ENCODE measurements at places on chromosomes 2 and 18.
A peak's percentile ranks its signal among the peaks of the same experiment; 100 is the strongest.

- ATAC-seq: no peak
Observed at GRCh38 chr2:10220902-10221391, 81.8 kb upstream of the HPCAL1 start.

DNA sequence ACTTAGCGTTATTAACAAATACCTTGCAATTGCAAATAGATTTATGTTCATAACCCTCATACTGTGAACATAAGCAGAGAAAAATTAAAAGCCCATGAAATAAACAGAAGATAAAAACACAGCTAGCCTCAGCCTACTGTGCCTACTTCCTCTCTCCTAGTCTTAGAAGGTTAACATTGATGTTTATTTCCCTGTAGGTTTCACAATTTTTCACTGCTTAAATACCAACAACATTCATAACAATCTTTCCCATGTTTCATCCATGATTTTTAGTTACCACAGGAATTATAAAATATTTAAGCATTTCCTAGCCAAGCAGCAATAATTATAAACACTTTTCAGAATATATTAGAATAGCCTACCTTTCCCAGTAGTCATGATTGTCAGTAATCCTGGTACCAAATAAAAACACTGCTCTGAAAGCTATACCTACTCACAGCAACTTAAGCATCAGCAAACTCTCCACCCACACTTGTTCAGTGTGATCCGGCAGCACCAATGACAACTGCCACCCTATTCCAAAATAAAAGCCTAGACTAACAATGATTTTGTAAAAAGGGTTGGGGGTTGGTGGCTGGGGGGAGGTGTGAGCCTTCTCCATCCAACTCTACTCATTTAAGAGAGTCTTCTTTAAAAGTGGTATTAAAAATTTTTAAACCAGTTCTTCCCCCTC lies 40.6 kb upstream of the RNU4ATAC start:
- no peak for ATAC-seq

GRCh38 chr2:46381263-46381849 lies 84.1 kb downstream of the EPAS1 start:
- ATAC-seq: peak; percentile 4

DNA sequence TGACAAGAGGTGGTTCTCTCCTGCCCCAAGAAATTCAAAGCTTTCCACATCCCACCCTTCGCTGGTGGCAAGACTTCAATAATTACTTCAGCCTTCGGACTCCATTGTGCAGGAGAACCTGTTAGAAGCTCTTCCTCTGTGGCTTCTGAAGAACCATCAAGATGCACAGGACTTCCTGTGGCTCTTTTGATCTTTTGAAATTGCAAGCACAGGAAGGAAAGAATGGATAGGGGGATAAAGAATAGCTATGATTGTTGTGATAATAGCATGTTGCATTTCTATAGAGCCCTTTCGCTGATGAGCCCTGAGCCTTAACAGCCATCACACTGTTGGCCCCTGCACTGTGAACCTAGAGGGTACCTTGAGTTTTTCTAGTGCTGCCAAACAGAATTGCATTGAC lies 7.4 kb downstream of the EPAS1 start:
- no peak for ATAC-seq

DNA sequence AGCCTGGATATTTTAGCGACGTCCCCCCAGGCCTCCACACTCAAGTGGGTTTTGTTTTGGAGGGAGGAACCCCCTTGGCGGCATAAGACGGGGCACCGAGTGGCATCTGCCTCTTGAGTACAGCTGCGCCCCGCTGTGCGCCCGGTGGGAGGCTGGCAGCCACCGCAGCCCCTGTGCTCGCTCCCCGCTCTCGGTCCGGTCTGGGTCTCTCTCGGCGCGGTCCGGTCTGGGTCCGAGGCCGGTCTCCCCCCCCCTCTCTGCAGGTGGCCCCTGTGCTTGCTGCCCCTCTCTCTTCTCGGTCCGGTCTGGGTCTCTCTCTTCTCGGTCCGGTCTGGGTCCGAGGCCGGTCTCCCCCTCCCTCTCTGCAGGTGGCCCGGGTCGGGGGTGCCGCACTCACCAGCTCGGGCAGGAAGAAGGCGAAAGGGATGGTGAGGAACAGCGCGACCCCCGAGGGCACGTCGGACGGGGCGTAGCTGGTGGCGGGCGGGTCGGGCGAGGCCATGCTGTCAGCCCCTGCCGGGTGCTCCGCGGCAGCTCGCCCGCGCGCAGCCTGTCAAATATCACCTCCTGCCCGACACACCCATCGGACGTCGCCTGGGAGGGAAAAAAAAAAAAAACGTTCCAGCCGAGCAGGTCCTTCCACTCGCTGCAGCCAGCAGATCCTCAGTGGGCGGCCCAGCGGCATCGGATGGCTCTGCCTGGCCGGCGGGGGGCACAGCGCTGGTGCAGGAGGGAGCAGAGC lies at the start of gene MALL:
Gene MALL (minus strand): TSS at position 532 of the 742 bp plus-strand sequence. CDS start 30 bp downstream, at position 502.
- peak; percentile 80 for ATAC-seq

Measured in esophagus mucosa (tissue), 1 donor.